HCEC 1CT (cell line): ENCODE measurements at places on chromosomes 5 and 9.

GRCh38 chr5:65172486-65173129 is 309.1 kb downstream of the ADAMTS6 start:
- DNase-seq = peak; percentile 92

- DNase-seq = no peak
These were observed 3.1 kb downstream of the BRD3 start for GRCh38 chr9:134064711-134065110.

- DNase-seq = no peak
These were observed 5.4 kb downstream of the SLC46A2 start for GRCh38 chr9:112885324-112885723.

DNA sequence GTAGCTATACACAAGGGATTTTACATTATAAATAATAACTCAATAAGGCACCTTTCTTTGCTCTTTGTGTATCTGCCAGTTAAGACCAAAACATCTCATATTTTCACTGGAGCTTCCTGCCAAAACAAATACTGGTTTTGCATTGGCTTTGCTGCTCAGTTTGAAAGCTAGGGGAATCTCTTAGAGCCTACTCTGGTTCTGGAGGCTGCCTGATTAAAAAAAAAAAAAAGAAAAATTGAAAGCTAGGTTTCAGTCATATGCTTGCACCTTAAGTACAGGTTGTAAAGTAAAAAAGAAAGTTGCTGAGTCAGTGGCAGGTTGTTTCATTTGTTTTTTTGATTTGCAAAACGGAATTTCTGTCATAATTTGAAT is 2.3 kb downstream of the DENND4C start:
- peak; percentile 22 for DNase-seq

DNA sequence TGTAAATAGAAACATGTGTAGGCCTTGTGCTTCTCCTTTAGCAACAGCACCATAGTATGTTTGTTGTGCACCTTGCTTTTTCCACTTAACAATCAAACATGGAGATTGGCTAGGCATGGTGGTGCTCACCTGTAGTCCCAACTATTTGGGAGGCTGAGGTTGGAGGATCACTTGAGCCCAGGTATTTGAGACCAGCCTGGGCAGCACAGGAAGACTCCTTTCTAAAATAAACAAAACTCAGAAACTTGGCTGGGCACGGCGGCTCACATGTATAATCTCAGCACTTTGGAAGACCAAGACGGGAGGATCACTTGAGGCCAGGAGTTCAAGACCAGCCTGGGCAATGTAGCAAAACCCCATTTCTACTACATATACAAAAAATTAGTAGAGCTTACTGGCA is 948 bp upstream of the FAXDC2 start:
- no peak for DNase-seq

GRCh38 chr5:41537581-41537980 is 27.2 kb upstream of the PLCXD3 start:
- peak; percentile 65 for DNase-seq

GRCh38 chr5:4189317-4189716 is 593.7 kb downstream of the IRX1 start:
- no peak for DNase-seq

DNA sequence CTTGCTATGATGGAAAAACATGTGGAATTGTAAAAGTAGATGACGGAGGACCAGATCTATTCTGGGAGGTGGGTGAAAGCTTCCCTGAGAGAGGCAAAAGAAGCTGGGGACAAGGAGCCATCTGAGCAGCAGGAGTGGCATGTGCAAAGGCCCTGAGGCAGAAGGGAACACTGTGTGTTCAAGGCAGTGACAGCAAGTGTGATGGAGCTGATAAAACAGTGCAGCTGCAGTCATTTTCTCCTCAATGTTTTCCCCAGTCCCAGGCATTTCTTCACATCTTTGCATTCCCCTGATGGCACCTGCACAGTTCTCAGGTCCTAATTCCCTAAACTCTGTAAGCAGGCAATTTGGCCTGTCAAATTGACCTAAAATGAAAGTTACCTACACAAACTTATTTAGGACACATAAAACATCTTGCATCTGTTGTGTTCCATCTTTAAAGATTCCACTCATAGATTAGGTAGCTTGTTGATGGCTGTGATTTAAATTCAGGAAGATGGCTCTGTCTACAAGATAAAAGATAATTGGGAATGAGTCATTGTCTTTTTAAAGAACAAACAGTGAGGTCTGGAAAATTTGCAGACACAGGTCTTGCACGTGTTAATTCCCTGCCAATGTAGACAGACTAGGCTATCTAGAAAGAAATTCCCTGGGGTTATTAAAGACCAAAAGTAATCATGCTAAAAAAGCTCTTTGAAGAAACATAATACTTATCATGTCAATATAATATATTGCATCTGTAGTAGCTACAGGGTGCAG is 289.6 kb upstream of the SGCD start:
- no peak for DNase-seq

DNA sequence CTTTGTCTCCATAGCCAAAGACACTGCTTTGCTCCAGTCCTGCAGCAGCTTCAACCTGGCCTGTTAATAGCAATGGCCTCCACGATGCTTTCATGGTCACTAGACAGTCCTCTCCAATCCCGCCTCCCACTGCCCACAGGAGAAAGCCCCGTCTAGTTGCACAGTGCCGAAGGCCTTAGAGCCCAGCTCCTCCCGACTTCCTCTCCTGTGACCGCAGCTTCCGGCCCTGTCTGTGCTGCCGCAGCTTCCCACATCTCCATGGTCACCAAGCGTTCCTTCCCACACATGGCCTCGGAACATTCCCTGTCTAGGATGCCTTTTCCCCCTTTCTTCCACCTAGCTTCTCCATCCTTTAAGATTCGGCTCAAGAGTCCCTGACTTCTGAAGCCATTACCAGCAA is 23.4 kb downstream of the PCA3 start:
- DNase-seq = no peak

- no peak for DNase-seq
These were observed 126.0 kb downstream of the NR3C1 start for GRCh38 chr5:143277536-143277935.

- DNase-seq = peak; percentile 42
These were observed 222.9 kb downstream of the DOCK8 start for GRCh38 chr9:437574-438001.

DNA sequence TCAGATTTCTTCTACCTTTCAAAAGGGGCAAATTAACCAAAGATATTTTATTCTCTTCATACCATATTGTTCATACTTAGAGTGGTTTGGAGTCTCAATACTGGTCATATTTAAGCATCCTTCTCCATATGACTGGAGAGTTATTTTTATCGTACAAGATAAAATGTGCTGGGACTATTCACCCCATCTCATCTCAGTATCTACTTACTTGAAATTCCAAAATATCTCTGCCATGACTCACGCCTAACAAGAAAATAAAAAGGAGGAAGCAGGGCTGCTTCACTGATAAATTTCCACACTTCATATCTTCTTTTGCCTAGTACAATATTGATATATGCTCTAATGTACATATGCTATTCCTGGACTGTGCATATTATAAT is 277.9 kb upstream of the CDH9 start:
- DNase-seq = peak; percentile 81

DNA sequence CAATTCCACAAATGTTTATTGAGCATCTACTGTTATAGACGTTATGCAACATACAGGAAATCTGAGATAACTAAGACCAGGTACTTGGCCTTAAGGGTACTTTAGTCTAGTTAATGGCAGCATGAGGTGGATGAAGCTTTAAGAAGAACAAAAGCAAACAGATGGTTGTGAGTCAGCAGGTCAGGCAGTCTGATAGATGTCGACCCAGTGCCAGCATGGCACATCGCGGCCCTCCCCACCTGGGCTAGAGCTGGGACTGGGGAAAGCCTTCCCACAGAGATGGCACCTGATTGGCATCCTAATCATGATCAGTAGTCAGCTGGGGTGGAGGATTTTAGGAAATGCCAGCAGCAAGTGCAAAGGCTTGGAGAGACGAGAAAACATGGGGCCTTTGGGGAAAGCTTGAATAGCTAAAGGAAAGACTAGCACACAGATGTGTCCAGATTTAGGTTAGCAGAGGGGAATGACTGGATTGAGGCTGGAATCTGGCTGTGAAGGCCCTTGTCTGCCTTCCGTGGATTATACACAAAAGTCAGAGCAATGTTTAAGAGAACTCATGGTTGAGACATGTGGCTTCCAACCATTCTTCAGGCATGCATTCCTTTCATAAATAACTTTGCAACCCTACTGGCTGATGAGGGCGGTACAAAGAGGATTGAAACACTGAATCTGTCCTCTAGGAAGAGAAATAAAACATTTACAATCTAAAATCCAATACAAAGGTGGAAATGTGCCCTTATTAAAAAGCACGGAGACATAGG is 395.4 kb upstream of the WWC1 start:
- no peak for DNase-seq

GRCh38 chr5:19266791-19267190 is 721.2 kb downstream of the CDH18 start:
- no peak for DNase-seq

- DNase-seq = no peak
These were observed 55.4 kb upstream of the GARNL3 start for GRCh38 chr9:127209220-127209619.

DNA sequence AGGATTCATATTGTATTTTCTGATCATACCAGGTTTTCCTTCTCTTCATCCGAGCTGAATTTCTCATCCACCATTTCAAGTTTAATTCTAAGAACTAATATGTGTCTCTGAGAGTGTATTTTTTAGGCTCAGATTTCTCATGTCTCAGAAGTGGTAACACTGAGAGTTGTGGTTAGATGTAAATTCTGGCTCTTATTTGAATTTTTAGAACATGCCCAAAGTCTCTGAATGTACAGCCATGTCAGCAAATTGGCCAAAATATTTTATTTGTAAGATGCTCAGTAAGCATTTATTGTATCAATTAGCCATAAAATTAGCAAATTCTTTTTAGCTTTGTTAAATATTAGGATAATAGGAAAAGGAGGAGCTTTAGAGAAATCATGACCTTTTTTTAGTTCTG is 16.6 kb downstream of the SV2C start:
- no peak for DNase-seq
